ENCODE measurements at places on chromosomes 4 and X.
A peak's percentile ranks its signal among the peaks of the same experiment; 100 is the strongest.

GRCh38 chr4:108334031-108334430 lies 165.3 kb upstream of the LEF1 start:
- DNase-seq = no peak

DNA sequence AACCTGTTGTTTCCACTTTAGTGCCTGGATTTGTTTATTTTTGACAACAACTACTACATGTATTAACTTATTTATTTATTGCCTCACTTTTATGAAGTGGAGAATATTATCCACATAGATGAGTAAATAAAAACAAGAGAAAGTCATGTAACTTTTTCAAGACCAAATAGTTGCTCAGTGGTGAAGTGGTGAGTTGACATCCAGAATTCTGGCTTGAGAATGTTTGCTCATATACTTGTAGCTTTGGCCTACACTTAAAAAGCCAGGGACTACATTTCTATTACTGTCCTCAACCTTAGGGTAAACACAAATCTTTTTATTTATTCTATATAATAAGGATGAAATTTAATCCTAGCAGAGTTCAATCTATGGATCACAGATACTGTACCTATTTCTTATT lies 47.7 kb upstream of the GALNTL6 start:
- no peak for DNase-seq

- DNase-seq = peak; percentile 41
Observed at GRCh38 chr4:48910511-48910910, 3.9 kb upstream of the OCIAD2 start.

GRCh38 chr4:76011700-76012387 lies 4.5 kb upstream of the CXCL9 start:
- DNase-seq = peak; percentile 82

Data from fibroblast of skin of right biceps (primary cell).